Activated CD8-positive, alpha-beta memory T cell treated with anti-CD3 and anti-CD28 coated beads for 4 hours (primary cell): ENCODE measurements at places on chromosomes 5 and 9.

GRCh38 chr5:78647351-78647818 is 1.2 kb downstream of the LHFPL2 start:
- DNase-seq = no peak

GRCh38 chr5:125481506-125482465 is 735.3 kb upstream of the ZNF608 start:
- DNase-seq = no peak

DNA sequence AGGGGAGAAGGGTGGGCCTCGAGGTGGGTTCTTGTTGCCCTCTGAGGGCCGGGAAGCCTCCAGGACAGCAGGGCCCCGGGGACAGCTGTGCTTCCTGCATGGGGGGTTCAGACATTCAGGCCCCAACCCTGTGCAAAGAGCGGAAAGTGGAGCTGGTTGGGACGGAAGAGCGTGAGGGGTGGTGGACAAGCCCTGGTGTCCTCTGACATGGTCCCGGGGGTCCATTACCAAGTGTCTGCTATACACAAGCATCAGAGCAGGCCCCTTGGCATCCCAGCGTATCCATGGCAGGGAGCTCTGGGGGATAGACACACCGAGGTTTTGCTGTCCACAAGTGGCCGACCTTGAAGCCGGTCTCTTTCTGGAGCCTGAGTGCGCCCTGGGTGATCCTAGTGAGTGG is 9.3 kb downstream of the PLPP7 start:
- no peak for DNase-seq

GRCh38 chr5:65141493-65141892 is 340.2 kb downstream of the ADAMTS6 start:
- no peak for DNase-seq

- no peak for DNase-seq
These were observed 10.6 kb downstream of the IFNA1 start for GRCh38 chr9:21450733-21451394.

DNA sequence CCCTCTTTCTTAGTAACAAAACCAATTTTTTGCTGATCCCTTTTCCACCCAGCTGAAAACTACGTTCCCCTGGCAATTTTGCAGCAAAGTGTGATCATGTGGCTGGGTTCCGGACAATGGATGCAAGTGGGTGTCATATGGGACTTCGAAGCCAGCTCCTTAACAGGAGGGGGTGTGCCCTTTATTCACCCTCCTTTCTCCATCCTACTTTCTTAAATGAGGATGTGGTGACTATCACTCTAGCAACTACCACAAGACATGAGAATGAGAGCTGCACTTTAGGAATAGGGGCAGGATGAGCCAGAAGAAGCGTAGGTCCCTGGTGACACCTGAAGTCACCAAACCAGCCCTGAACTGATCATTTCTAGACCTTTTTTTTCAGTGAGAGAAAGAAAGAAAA is 58.9 kb downstream of the IRF1 start:
- DNase-seq = no peak

GRCh38 chr9:89277043-89277442 is 34.0 kb upstream of the CKS2 start:
- no peak for DNase-seq

DNA sequence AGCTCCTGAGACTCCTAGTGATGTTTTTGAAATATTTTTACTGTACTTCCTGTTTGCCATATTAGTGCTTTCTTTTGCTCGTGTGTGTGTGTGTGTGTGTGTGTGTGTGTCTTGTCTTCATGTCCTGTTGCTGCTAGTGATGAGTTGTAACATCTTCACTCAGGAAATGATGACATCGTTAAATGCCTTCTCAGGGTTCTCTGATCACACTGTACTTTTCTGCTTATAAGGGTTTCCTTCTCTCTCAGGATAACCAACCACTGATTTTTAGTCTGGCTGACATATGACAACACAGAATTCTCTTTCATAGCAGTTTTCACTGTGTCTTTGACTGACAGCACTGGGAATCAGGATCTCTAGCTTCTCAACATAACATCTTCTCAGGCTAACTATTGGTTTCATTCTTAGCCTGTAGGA is 16.1 kb downstream of the SV2C start:
- no peak for DNase-seq

- DNase-seq = no peak
These were observed 84.3 kb upstream of the ACTBL2 start for GRCh38 chr5:57566914-57567313.

DNA sequence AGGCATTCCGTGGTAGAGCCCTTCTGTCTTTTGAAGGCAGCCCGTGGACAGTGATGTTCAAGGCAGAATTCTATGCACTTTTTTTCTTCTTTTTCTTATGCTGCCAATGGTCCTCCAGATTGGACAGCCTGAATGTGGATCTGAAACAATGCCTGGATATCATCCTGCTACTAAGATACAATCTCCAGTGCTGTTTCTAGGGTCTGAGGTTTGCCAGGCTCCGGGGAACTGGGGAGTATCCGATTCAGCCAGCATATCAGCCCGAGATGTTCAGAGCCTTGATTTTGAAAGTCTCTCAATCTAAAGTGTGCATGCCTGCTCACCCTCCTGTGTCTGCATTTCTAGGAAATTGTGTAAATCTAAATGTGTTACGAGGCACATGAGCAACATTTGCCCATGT is 103.8 kb upstream of the WWC1 start:
- DNase-seq = no peak

DNA sequence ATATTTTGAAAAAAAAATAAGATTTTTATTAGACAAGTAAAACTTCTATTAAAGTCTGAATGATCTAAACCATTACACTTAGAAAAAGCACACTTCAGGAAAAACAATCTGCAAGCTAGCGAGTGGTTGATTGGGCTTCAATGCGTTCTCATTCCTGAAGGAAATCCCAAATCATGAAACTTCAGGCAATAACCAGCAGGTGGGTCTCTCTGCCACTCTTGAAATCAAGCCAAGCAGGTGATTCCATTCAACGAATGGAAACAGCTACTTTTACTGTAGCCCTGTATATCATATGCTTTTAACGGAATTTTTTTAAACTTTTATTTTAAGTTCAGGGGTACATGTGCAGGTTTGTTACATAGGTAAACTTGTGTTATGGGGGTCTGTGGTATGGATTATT is 234.5 kb upstream of the TRPM3 start:
- no peak for DNase-seq

DNA sequence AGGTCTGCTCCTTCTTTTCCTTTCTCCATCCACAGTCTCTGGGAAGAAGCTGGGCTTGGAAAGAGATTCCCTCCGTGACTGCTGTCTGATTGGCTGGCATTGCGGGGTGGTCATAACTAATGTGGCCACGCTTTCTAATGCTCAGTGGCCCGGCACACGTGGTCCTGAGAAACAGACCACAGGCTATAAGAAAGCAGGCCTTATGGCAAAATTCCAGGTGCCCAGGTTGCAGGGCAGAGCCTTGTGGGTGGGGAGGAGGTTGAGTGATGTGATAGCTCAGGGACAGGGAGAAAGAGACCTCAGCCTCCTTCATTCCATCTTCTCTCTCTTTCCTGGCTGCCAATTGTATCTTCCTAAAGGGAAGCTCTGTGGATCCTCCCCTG is 5.4 kb upstream of the SH3PXD2B start:
- no peak for DNase-seq

- DNase-seq = no peak
These were observed 1.3 kb downstream of the ERBIN start for GRCh38 chr5:65927503-65928321.

GRCh38 chr5:7209658-7210057 is 186.3 kb upstream of the ADCY2 start:
- no peak for DNase-seq

GRCh38 chr9:123253204-123253603 is 15.2 kb downstream of the STRBP start:
- no peak for DNase-seq

- no peak for DNase-seq
These were observed 89.9 kb downstream of the HSPA4 start for GRCh38 chr5:133141746-133142145.

DNA sequence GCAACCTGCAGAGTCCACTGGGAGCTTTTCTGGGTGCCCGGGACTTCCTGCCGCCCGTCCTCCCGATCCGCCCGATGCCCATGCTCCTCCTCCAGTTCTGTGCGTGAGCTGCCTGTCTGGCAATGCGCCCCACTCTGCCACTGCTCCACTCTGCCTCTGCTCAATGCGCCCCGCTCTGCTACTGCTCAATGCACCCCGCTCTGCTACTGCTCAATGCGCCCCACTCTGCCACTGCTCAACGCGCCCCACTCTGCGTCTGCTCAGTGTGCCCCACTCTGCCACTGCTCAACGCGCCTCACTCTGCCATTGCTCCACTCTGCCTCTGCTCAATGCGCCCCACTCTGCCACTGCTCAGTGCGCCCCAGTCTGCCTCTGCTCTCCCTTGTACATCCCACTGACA is 436.0 kb downstream of the NR2F1-AS1 start:
- no peak for DNase-seq

GRCh38 chr9:120513825-120514396 is 66.1 kb downstream of the CDK5RAP2 start:
- DNase-seq = no peak

GRCh38 chr5:153660919-153661318 is 170.4 kb downstream of the GRIA1 start:
- no peak for DNase-seq

DNA sequence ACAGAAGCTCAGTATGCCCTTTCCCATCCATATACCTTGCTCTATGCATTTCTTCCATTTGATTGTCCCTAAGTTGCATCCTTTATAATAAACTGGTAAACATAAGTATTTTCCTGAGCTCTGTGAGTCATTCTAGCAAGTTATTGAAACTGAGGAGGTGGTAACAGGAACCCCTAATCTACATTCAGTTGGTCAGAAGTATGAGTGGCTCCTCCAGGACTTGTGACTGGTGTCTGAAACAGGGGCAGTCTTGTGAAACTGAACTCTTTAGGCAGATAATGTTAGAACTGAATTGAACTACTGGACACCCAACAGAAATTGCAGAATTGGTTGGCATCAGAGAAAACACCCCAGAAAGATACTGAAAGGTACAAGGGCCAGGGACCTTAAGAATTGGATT is 133.1 kb upstream of the POU5F2 start:
- no peak for DNase-seq

- no peak for DNase-seq
These were observed 26.8 kb downstream of the CERT1 start for GRCh38 chr5:75484605-75485004.

DNA sequence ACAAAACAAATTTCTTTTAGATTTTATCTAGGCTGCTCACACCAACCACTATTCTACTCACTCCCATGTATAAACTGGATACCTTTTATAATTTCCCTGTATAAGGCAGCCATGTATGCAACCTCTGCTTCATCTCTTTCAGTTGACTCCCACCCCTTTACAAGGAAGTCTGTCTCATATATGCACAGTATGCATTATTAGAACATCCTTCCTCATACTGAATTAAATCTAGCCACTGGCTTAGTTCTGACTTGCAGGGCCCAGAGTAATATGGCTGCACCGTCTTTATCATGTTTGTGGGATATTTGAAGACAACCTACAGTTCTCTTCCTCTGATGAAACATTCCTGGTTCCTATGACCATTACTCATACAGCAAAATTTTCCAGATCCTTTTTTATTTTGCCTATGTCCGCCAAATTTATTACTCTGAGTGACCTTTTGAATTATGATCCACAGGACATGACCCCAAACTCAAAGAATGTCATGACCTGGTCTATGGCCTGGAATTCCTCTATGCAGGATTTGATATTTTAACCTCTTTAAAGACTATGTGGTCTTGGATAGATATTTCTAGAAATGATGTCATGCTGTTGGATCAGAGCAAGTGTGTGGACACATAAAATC is 76.6 kb upstream of the ITGA1 start:
- DNase-seq = no peak

GRCh38 chr5:31066655-31067328 is 126.7 kb upstream of the CDH6 start:
- no peak for DNase-seq

DNA sequence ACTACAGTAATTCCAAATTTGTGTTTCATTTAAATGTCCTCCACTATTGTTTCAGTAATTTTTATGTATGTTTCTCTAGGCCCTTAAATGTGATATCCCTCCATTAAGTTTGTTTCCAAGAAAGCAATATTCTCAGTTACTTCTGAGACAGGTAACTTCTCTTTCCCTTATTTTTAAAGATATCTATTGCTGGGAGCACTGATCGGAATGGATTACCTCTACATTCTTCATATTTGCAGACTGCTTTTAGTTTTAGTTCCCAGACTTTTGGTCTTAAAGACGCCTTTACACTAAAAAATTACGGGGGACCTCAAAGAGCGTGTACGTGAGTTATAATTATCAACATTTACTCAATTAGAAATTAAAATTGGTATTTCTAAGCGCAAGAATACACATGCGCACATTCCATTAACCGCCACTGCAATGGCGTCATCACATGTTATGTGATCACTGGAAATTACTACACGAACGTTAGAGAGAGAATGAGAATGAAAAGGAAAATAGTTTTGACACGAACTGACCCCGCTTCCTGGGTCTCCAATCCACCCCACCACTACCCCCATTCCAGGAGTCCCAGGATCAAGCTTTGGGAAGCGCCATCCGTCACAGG is 519 bp upstream of the RAD50 start:
- no peak for DNase-seq

GRCh38 chr5:126487596-126487995 is 64.4 kb downstream of the GRAMD2B start:
- DNase-seq = no peak

- DNase-seq = no peak
These were observed 90.6 kb upstream of the SLC25A48 start for GRCh38 chr5:135743705-135744411.

GRCh38 chr5:136143763-136144162 is 11.1 kb downstream of the SMAD5 start:
- no peak for DNase-seq

DNA sequence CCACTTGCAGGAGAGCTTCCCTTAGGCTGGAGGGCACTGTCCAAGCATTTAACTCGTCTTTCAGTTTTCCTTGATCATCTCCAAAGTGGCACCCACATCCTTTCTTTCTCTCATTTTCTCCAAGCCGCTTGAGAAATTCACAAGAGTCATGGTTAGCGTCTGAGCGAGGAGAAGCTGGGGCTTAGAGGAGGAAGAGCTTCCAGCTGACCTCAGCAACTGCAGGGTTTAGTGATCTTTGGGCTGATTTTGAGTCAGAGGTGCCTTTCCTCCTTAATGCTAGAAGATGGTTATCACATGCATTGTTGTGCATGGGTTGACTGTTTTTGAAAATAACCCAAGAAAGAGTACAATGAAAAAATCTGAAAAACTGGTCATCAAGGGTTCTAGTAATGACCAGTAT is 134.7 kb downstream of the GADD45G start:
- no peak for DNase-seq

GRCh38 chr5:132207778-132208177 is 19.9 kb downstream of the P4HA2 start:
- no peak for DNase-seq

- no peak for DNase-seq
These were observed 3.2 kb upstream of the TENT4A start for GRCh38 chr5:6710070-6710469.
